ENCODE measurements at places on chromosomes 3 and 15. TPM values are rescaled to one million over a fixed set of nuclear protein-coding genes. Genes with fewer than 3 reads are reported as not detected.

DNA sequence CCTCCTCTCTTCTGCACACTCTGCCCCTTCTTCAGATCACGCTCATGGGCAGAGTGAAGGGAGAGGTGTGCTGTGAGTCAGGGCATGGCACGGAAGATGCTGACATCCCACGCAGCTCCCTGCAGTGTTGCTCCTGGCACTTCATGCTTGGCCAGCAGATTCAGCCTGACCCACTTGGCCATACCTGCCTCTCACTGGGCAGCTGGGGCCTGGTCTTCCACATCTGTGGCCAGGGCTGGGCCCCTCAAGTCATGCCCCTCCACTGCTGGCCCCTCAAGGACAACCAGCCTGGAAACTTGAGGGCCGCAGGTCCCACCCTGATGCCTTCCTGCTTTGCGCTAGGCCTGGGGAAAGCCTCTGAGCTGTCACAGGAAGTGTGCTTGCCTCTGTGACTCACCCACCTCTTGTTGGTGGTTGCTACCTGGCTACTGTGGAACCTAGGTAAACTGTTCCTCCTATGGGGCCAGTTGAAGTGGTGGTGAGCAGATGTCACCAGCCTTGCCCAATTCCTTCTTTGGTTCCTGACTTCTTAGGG lies 48.7 kb downstream of the BSN start:
- peak; percentile 81 for DNase-seq

DNA sequence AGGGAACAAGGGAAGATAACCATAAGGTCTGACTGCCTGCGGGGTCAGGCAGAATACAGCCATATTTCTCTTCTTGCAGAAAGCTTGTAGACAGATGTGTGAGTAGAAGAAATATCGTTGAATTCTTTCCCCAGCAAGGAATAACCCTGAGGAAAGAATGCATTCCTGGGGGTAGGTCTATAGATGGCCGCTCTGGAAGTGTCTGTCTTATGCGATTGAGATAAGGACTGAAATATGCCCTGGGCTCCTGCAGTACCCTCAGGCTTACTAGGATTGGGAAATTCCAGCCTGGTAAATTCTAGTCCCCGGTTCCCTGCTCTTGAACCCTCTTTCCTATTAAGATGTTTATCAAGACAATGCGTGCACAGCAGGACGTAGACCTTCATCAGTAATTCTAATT lies 15.8 kb upstream of the SST start:
- DNase-seq = no peak

- DNase-seq = no peak
Observed at GRCh38 chr3:114673481-114673880, 379.7 kb downstream of the TIGIT start.

- no peak for DNase-seq
Observed at GRCh38 chr15:91866971-91867372, 13.5 kb downstream of the SLCO3A1 start.

- no peak for DNase-seq
Observed at GRCh38 chr3:169041677-169042171, 621.8 kb downstream of the MECOM start.

LTF gene
- not detected for total RNA-seq

- no peak for DNase-seq
Observed at GRCh38 chr3:129994883-129995559, 20.5 kb downstream of the TRH start.

DNA sequence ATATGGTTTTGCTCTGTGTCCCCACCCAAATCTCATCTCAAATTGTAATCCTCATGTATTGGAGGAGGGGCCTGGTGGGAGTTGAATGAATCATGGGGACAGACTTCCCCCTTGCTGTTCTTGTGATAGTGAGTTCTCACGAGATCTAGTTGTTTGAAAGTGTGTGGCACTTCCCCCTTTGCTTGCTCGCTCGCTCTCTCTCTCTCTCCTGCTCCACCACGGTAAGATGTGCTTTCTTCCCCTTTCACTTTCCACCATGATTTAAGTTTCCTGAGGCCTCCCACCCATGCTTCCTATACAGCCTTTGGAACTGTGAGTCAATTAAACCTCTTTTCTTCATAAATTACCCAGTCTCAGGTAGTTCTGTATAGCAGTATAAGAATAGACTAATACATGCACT lies 60.7 kb downstream of the GSK3B start:
- no peak for DNase-seq

CNTN6 gene
- total RNA-seq = not detected

DNA sequence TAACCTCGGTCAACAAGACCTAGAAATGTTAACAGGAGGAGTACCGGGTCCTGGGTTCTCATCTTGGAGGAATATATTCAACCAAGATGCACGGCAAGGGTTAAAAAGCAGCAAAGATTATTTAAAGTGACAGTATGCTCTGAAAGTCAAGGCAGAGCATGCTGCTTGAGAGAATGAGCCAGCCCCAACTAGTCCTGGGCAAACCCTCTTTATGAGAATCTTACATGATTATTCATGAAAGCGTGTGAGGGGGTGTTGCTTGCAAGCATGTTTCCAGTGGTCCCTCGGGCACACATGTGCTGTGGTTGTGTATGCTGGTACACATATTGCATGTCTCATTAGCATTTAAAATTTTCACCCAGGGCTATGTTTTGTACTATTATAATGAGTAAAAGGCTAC lies 1445.6 kb downstream of the SI start:
- DNase-seq = no peak

DNA sequence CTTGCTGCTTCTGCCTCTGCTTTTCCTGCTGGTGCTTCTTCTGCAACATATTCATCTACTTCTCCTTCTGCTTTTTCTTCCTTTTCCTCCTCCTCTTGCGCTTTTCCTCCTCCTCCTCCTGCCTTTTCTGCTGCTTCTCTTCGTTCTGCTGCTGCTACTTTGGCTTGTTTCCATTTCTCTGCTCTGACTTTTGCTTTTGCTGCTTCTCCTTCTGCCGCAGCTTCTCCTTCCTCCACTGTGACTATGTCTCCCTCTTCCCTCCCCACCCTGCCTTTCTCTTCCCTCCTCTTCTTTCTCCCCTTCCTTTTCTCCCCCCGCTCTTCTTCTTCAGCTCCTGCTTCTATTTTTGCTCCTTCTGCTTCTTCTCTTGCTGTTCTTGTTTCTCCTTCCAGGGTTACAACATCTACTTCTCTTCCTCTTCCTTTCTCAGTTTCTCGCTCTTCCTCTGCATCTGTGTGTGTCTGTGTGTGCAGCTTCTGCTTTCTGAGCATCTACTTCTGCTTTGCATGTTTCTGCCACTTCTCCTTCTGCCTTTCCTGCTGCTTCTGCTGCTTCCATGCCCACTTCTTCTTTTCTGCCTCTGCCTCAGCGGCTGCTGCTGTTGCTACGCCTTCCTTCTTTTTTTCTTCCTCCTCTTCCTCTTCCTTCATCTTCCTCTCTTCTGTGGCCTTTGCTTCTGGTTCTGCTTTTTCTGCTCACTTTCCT lies 51.4 kb downstream of the FAM43A start:
- no peak for DNase-seq

DNA sequence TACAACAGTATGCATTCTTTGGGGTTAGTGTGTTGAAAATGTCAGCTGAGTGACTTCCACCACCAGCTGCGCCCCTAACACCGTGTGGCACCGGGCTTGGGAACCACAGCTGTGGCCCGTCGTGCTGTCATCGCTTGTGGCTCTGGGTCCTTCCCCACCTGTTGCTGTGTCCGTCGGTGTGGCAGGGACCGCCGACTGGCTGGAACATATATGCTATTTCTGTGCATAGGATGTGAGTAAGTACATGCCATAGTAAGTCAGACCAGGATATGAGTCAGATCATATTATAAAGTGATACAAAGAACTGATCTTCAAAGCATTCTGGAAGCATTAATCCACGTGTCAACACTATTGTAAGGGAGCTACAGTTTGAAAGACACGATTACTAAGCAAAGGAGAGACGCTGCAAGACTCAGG lies 31.9 kb downstream of the EHD4 start:
- DNase-seq = no peak

- DNase-seq = no peak
Observed at GRCh38 chr3:72820415-72820814, 27.8 kb downstream of the SHQ1 start.

- no peak for DNase-seq
Observed at GRCh38 chr15:38477637-38478036, 23.7 kb downstream of the FAM98B start.

DNA sequence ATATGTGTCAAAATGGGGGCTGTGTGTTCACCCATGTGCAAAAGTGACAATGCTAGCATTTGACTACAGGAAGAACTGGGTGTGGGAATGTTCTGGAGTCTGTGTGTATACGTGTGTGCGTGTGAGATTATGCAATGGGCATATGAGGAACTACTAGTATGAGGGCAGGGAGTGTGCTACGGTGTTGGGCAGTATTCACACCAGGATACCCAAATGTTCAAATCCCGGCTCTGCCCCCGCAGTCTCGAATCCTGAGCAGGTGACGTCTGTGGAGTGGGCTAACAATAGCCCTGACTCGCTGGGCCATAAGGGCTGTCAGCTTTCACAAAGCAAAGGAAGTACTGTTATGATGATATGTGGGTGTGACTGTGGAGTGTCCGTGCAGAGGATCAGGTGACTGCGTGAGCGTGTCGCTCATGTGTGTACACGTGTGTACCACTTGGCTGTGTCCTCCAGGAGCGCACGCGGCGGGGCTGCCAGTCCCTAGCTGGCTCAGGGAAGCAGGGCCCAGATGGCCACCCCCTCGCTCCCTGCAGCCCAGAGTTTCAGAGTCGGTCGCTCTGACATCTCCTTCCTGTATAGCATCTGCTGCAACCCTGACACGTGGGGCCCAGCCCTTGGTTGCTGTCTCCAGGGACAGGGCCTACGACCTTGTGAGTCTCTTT lies 27.2 kb downstream of the IQSEC1 start:
- no peak for DNase-seq

DNA sequence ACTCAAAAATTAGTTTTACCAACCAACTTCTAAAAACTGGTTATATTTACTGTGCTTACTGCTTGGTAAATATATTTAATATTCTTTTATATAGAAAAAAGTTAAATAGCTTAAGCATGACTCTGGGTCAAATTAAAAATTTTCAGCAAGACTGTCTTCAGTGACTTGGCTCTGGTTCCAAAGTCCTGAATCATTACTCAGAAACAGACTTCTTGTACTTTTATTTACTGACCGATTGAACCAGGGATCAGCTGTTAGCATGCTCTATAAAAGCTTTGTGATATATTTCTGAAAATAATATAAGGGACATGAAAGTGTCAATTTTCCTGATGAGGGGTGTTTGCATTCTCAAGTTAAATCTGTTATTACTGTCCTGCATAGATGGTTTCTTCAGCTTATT lies 164.3 kb downstream of the MCTP2 start:
- no peak for DNase-seq

GRCh38 chr15:68224546-68225250 lies 4.8 kb downstream of the CLN6 start:
- peak; percentile 69 for DNase-seq

ALPK3 gene
- total RNA-seq = 0.18 TPM

- no peak for DNase-seq
Observed at GRCh38 chr3:138936741-138937689, 9.9 kb downstream of the FOXL2 start.

DNA sequence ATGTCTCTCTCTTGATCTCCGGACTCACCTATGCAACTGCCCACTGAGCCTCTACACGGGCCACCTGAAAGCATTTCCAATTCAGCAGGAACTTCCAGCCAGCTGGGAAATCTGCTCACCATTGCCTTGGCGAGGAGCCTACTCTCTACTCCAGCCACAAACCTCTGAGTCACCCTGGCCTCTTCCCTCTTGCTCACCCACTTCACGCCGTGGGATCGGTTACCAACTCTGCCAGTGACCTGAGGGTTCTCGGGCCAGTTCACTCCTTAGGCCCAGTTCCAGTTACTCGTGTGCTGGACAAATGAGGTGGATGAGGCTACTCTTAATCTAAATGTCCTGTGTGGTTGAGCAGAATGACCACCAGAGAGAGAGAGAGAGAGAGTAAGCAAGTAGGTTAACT lies 70.1 kb downstream of the CEMIP start:
- no peak for DNase-seq

DNA sequence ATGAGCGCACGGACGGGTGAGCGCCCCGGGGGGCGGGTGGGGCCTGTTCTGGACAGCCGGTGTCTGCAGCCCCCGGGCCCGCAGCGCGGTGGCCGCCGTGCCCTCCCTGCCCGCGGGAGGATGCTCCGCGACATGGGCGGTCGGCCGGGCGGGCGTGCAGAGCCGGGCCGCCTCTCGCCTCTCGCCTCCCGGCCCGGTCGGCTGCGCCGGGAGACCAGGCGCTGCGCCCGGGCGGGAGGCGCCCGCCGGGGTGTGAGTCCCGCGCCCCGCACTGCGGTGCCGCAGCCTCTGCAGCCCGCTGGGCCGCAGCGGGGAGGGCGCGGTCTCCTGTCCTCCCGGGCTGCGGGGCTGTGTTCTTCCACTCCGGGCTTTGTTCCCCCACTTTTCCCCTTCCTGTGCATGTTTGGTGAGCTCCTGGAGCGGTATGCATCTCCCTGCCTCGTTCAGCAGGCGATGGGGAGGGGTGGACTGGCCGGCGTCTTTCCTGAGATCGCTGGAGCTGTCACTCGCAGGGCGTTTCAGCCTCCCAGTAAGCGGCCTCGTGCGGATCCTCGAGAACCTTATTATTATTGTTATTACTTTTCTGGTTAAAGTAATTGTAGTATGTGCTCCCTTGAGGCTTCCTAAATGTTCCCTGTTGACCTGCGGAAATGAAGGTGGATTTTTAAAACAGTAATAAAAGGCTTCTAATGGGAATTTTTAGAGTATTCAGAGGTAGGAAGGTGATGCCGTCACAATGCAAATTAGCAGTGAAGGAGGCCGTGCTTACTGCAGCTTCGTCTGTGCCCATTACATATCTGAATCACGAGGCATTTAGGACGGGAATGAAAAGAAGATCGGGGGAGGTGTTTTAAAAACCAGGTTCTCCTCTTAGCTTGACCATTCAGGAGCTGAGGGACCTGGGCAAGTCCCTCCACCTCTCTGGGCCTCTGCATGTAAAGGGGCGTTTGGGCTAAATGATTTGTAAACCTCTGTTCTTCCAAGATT lies 593 bp downstream of the TMOD2 start:
- DNase-seq = no peak

GRCh38 chr3:194632809-194633348 lies 340 bp downstream of the TMEM44 start:
- peak; percentile 24 for DNase-seq

All from activated CD8-positive, alpha-beta T cell treated with anti-CD3 and anti-CD28 coated beads, Interleukin-2, amount 10 ng/mL, durations not matched to agents 7 days and 5 days (primary cell).